Pulmonary artery endothelial cell (primary cell): ENCODE measurements at places on chromosomes 16 and 17. TPM values are rescaled to one million over a fixed set of nuclear protein-coding genes. Genes with fewer than 3 reads are reported as not detected.

The CCDC154 gene
- 0.11 and 0.13 TPM in 2 replicates for total RNA-seq

GRCh38 chr17:68249354-68249765 is 1.5 kb downstream of the AMZ2 start:
- DNase-seq: no peak

DNA sequence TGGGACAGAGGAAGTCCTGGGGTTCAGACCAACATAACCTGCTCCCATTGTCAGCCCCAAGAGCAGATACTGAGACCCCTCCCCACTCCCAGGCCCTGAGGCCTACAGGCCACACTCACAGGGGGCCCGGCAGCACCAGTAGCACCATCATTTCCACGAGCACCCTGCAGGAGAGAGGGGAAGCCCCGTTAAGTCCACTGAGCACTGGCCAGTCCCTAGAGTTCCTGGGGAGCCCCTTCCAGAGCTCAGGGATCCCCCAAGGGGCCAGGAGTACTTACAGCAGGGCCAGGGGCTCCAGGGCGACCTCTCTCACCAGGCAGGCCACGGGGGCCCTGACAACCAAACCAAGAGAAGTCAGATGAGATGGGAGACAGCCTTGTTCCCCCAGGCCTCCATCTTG is 5.4 kb downstream of the COL1A1 start:
- no peak for DNase-seq

DNA sequence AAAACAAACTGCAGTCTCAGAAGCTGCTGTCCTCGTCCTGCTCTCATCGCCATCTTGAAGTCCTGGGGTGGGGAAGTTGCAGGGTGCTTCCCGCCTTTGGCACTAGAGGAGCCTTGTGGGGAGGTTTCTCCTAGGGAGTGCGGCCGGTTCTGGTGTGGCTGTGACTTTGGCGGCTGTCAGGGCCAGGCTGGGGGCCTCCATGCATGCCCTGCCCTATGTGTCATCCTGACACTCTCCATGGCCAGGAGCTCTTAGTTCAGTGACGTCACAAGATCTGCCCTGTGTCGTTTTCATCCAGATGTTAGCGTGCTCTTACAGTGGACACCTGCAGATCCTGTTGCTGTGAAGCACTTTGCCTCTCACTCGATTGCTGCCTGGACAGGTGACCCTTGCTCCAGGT is 49.6 kb downstream of the PLD6 start:
- DNase-seq: no peak
